ENCODE measurements at places on chromosomes 7 and 10.

- no peak for DNase-seq
These were observed 273.6 kb upstream of the KLF6 start for GRCh38 chr10:4058514-4059029.

GRCh38 chr10:98295907-98296306 lies 27.9 kb upstream of the LOXL4 start:
- DNase-seq: peak; percentile 56

GRCh38 chr10:77286531-77287508 lies 350.8 kb downstream of the KCNMA1 start:
- no peak for DNase-seq

DNA sequence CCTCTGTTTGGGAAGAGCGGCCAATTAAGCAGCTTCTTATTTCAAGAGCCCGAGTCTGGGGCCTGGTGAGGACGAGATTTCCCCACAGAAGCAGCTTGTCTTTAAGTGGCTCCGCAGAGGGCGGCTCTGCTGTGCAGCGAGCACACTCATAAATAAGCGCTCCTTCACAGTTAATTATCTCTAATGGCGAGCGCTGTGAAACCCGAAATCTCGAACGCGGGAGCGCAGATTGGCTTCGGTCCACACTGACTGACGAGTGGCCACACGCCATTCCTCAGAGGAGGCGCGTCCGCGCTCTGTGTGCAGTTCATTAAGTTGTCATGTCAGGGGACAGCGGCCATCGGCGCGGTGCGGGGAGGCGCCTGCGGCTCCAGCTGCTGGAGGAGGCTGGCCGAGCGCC lies 560.9 kb downstream of the DNAJB6 start:
- no peak for DNase-seq

DNA sequence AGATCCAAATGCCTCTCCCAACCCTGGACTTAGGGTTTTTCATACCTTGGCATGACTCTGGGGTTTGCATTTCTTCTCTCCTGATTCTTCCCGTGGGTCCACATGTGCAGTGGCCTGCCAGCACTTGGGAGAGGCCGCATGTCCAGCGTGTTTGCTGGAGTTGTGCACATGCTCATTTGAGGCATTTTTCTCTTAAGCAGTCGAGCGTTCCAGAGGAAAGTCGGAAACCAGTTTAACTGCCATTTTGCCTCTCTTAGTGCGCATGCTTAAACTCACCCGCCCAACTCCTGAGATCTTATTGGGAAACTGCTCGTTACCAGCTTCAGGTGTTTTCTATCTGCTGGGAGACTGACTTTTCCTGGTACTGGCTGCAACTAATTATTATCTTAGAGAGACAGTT lies 888.4 kb upstream of the PHF14 start:
- DNase-seq: no peak
